ENCODE measurements at places on chromosomes 11 and 22.

DNA sequence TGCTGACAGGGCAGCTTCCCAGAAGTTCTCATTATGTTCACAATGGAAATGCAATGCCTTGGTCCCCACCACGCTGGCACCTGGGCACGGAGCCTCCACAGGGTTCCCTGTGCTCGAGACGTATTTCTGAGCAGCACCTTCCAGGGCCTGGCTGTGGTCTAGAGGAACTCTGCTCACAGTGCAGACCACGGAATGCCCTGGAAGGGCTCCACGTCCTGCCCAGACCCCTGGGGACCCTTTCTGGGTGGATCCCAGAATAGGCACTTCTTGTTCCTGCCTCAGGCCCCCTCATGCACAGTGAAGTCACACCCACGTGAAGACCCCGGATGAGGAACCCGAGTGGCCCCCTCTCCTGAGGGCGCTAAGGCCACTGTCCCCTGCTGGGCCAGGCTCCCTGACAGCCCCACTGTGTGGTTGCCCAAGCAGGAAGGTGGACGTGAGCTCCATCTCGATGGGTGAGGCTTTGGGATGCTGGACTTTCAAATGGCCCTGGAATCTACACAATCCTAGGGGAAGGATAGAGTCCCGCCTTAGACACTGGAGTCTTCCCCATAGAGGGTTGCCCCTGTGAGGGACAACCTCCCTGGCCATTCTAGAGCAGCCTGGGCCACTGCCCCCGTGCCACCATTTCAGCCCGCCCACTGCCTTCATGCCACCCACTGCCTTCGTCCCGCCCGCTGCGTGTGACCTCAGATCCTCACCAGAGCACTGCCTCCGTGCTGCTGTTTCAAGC is 1106.8 kb downstream of the BRD1 start:
- DNase-seq: no peak

- peak; percentile 62 for DNase-seq
These were observed 14.0 kb downstream of the RPS6KA4 start for GRCh38 chr11:64372802-64373597.

DNA sequence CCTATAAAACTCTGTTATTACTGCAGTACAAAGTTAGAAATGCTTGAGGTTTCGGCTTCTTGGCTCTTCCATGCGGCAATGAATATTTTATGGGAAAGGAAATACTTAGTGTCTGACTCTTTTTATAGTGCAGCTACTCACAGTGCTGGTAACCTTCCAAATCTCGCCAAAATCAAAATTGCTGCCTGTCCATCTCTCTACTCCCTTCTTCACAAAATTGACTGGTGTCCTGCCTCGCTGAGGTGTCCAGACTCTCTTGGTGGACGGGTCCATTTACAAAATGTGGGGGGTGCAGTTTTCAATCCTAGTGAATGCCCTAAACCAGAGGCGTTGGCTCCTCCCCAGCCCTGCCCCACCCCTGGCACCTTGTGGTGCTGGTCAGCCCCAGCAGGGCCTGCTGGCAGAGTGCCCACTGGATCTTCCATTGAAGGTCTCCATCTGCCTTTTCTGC is 73.5 kb downstream of the ZBTB16 start:
- DNase-seq: no peak

DNA sequence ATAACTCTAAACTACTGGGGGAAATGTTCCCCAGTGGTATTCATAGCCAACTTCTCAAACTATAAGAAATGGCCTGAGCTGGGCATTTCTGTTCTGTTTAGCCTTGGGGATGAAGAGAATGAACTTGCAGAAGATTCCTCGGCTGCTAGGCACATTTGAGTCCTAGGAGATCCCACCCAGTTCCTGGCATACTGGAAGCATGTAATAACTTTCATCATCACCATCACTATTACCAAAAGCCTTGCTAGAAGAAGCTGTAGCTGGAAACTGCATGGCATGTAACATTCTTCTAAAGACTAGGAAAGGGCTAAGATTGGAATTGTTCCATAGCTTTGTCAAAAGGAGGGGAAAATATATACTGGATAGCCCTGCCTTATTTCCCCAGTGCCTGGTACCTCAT is 40.1 kb upstream of the SLC1A2 start:
- no peak for DNase-seq

DNA sequence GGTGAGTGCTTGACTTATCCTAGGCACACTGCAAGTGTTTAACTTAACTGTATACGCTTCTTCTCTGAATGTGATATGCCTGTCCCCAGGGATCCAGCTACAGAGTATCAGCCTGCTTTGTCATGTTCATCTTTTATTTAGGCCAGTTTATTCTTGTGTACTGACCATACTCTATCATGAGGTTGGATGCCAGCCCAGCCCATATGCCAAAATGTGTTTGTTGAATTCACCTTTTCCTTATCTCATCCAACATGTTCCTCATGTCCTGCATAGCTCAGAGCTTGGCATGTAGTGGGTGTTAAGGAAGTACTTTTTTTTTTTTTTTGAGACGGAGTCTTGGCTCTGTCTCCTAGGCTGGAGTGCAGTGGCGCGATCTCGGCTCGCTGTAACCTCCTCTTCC is 116.2 kb downstream of the NCAM1 start:
- no peak for DNase-seq

DNA sequence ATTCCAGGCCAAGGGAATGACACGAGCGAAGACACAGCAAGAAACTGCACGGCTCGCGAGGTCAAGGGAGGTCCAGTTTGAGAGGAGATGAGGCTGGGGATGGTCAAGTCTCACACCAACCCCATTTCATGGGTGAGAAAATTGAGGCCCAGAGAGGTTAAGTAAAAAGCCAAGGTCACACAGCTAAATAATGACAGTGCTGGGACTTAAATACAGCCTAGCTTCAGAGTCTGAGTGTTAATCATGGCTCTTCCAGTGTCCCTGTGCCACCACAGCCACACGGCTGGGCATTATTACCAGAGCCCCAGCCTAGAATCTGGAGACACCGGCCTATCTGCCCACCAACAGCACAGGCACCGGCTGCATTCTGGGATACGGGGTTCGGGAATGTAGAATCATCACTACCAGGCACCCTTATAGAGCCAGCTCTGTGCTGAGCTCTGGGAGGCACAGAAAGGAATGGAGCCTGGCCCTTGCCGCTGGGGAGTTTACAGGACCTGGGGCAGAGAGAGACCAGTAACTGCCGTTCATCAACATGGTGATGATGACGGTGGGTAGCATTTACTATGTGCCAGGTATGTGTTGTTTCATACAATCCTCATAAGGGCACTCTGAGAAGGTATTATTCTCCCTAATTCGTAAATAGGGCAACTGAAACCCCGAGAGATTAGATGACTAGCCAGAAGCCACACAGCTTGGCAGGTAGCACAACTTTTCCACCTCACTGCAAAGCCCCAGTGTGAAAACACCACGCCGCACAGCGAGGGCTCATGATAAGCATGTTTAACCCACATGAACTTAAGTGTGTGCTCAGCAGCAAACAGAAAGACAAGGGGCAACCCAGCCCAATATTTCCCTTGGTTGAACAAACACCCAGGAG is 51.8 kb downstream of the CD6 start:
- DNase-seq: no peak

- no peak for DNase-seq
These were observed 563 bp downstream of the BID start for GRCh38 chr22:17773606-17774205.

- no peak for DNase-seq
These were observed 387.4 kb upstream of the CADM1 start for GRCh38 chr11:115891581-115891980.

GRCh38 chr22:44625981-44626687 is 75.9 kb upstream of the PRR5 start:
- DNase-seq: peak; percentile 47

GRCh38 chr11:8096575-8096974 is 15.6 kb downstream of the TUB start:
- DNase-seq: no peak

- no peak for DNase-seq
These were observed 253.7 kb upstream of the CHORDC1 start for GRCh38 chr11:90476442-90477007.

GRCh38 chr22:18985780-18986179 is 49.7 kb upstream of the PRODH start:
- no peak for DNase-seq

- no peak for DNase-seq
These were observed 49.5 kb downstream of the OSBP2 start for GRCh38 chr22:30744224-30744623.

DNA sequence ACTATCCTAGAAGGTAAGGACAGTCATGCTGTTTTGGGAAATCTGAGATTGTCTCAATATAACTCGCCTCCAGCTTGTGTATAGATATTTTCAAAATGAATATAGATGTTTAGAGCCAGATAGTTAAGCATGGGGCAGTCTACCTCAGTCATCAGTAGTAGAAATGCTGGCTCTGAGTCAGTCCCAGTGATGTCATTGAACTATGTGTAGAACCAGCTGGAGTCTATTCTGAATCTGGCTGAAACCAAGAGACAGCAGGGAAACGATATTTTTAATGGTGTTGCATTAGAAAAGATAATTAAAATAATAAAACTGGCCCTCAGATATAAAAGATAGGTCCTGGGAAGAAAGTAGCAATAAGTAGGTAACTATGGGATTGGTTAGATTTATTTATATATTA is 25.9 kb downstream of the PIWIL4 start:
- DNase-seq: no peak

DNA sequence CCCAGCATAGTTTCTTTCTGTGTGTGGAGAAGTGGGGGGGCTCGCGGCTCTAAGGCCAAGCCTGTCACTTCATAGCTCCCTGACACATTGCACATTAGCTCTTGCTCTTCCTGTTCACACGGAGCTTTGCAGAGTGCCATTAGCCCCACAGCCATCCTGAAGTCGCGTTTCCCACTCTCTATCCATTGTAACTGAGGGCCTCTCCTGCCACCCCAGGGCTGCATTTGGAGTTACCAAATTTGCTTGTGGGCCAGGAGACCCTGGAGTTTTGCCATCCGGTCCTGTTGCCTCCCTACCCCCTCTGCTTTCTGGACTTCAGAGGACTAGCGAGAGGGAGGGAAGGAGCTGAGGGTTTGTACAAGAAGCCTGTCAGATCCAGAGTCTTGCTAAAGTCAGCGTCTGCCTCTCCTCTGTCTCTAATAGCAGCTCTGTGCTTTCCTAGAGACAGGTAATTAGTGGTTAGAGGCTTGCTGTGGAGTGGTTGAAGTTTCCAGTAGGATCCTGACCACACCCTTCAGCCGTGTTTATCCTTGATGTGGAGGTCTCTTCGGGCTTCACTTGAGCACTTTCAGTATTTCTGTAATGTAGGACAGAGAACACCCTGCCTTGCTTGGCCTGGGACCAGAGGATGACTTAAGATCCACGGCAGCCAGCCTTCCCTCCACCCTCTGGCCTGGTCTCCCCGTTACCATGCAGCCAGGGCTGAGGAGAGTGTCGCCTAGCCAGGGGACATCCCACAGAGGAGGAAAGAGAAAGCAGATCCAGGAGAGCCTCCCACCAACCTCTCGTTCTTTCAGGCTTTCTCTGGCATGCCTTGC is 14.1 kb downstream of the DCPS start:
- no peak for DNase-seq

GRCh38 chr22:49303061-49303735 is 524.5 kb downstream of the BRD1 start:
- no peak for DNase-seq

DNA sequence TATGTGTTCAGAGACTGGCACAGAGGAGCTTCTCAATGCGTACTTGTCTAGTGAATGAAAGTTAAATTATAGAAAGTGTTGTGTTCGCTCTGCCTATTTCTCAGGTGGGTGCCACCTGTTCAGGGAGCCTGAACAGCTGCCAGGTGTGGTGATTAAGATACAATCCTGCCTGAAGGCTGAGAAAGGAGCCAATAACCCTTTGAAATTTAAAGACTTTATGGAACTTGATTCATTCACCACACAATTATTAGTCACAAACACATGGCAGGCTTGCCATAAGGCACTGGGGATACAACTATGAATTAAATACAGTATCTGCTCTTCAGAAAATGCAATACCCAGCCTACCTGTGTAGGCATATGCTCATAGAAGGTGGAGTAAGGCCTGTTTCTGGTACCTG is 92.9 kb upstream of the AMOTL1 start:
- DNase-seq: no peak

GRCh38 chr11:109785714-109786113 is 307.5 kb upstream of the ZC3H12C start:
- no peak for DNase-seq

GRCh38 chr22:27748751-27749191 is 52.8 kb downstream of the MN1 start:
- no peak for DNase-seq

DNA sequence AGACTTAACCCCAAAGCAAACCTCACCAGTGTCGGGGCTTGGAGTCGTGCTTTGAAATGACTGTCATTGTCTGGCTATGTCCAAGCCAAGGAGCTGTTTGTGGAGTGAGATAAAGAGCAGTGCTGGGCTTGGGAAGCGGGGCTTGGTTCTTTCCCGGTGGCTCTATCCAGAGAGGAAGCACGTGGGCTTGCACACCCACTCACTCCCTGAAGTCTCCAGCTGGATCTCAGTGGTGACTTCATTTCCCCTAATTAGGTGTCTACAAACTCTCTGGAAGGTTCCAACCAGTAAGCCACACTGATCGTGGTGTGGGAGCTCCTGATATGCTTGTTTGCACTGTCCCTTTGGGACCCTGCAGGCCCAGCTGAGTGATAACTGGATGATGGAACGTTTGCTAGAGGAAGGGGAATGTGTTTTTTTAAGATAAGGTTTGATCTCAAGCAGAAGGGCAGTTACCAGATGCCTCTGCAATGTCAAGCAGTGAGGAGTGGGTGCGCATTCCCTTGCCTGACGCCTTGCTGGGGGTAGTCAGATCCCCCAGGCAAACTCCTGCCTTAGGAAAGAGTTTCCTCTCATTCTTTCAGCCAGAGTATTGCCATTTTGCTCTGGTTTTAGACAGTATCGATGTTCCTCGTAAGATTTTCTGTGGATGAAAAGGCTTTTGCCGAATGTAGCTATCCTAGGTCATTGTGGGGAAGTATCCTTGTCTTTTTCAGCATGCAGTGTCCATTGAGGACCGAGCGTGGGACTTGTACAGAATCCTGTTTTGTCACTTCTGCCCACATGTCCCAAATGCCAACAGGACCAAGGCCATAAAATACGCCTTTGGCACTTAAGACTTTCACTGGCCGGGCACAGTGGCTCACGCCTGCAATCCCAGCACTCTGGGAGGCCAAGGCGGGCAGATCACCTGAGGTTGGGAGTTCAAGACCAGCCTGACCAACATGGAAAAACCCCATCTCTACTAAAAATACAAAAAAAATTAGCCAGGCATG is 90.9 kb downstream of the MICAL2 start:
- no peak for DNase-seq

- DNase-seq: no peak
These were observed 39.0 kb upstream of the GDPD4 start for GRCh38 chr11:77340501-77340900.

GRCh38 chr11:42253156-42253555 is 793.7 kb upstream of the LRRC4C start:
- DNase-seq: no peak

GRCh38 chr11:64220798-64221197 is 5.2 kb downstream of the TRPT1 start:
- no peak for DNase-seq

Measured in hippocampal formation (tissue), 2 donors.